ENCODE measurements at places on chromosomes 7 and 10.

DNA sequence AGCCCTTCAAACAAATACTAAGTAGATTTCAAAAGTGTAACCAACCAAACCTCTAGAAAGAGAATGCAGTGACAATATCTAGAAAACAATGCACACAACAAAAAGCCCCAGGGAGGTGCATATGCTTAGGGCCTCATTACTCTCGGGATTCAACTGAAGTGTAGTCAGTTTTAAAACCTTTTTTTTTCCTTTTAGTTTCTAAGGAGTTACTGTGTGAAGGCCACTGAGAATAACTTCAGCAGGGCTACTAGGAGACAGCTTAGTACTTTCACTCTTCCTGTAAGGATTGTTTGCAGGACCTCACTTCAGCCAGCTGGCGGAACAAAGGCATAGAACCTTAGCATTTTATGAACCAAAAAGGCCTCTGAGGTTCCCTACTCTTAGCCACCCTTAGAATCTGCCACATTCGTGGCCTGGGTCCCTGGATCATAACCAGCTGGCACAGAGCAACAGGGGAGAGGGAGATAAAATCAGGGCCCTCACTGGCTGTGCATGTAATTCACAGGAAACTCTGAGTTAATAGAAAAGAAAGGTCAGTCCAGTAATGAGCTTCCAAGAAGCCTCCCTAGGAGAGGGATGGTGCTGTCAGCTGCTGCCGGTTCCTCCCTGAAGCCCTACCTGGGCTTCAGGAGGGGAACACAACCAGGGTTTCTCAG lies 3.6 kb downstream of the VOPP1 start:
- H3K4me1 ChIP-seq, result peaks cover 78% of the 10 kb centered on the region
- H3K27me3 ChIP-seq, result no peaks in the 10 kb centered on the region
- peak overlapping the region; percentile 89 for H3K4me3 ChIP-seq
- peaks cover 16% of the 10 kb centered on the region for H3K36me3 ChIP-seq
- no peak for DNase-seq
- peak overlapping the region; percentile 93 for H3K27ac ChIP-seq

DNA sequence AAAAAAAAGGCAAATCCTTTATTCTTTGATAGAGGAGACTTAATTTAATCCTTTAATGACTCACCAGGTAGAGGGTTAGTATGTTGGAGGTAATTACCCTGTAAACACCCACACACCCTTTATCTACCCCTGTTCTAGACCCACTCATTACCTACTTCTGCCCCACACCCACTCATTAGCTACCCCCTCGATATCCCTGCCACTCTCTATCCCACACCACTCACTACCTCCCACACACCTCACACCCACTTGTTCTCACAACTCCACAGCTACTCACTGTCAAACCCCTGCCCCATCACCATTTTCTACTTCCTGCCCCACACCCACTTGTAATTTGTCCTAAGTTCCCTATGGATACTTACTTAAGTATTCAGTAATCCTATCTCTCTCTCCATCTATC lies 49.7 kb downstream of the SEC61G start:
- H3K36me3 ChIP-seq, result peaks cover 2% of the 10 kb centered on the region
- no peak overlapping the region for H3K4me3 ChIP-seq
- H3K4me1 ChIP-seq, result no peaks in the 10 kb centered on the region
- no peak for DNase-seq

DNA sequence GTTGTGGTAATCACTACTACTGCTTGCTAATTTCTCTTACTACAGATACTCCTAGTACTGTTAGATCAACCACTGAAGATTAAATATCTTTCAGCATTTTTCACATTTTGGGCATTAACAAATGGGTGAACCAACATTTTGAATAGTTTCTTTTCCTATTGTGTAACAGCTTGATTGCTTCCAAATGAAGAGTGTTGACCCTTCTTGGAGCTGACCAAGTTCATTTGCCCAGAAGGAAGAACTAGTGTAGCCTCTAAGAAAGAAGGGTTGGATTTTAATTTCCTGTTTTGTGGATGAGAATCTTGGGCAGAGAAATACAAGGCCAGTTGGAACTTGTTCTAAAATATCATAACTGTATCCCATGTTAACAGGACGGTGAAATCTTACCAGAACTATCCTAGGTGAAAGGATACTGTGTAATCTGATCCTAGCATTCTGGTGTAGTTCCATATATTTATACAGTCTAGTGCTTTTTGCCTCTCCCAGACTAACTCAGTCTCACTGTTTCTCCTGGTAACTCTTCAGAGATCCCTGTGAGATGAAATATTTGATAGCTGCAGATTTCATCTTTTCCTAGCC lies 37.3 kb downstream of the SND1 start:
- H3K4me1 ChIP-seq, result peaks cover 20% of the 10 kb centered on the region
- H3K27me3 ChIP-seq, result no peaks in the 10 kb centered on the region
- H3K27ac ChIP-seq, result no peak overlapping the region
- no peak for DNase-seq

DNA sequence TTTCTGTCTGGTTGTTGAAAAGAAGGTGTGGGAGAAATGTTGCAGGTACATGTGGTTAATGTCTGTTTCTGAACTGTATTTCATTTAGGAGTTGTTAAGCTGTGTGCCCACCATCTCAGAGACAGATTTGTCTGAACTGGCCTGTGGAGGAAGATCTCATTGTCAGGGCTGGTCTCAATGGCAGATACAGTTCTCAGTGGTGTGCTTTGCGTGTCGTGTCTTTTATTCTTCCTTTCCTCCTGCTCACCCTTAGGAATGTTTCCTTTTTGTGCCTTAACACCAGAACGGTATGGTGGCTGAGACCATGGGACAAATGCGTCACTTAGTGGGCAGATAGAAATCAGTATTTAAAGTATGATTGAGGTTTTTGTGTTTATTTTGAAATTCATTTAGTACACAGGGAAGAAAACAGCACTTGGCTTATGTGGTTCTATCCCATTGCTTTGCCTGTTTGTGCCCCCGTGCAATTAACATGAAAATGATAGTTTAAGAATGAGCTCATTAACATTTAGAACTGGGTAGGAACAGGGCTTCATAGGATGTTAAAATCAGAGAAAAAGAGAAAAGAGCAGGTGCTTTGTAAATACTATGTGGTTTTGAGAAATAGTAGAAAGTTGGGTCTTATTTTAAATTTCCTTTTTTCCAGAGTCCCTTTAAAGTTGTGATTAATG lies 112.6 kb downstream of the AUTS2 start:
- H3K27me3 ChIP-seq, result peaks cover 3% of the 10 kb centered on the region
- DNase-seq, result no peak
- no peaks in the 10 kb centered on the region for H3K36me3 ChIP-seq
- H3K27ac ChIP-seq, result no peak overlapping the region
- no peak overlapping the region for H3K4me3 ChIP-seq

DNA sequence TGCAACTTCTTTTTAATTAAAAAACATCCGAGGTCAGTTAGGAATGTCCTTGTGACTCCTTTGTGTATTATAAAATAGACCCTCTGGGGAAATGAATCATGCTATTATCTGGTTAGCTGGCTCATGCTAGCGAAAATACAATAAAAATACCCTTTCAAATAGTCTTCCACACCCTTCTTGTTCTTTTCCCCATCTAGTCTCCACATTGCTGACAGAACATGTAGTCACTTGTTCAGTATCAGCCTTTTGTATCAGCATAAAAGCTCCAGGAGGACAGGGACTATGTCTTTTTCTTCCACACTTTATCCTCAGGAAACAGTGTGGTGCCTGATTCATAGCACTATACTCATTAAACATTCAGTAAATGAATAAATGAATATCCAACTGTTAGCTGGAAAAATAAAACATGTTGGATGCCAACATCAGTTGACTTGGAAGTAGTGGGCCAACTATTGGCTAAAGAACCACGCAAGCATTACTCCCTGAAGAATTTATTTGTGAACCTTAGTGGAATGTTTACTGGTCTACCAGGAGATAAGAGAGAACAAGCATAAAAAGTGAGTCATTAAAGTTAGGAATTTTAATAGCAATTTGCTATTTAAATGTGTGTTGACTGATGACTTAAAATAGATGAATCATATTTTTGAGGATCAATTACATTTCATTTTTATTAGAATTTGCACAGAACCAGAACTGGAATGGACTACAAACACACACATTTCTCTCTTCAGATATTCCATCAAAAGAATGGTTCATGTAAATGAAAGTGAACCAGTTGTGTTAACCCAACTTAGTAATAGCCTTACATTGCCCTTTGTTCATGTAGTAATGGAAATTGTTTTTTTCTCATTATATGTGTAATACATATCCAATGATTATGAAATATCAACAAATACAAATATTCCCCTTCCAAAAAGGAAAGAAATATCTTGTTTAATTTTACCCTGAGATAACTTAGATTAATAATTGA lies 129.6 kb downstream of the DKK1 start:
- H3K27ac ChIP-seq, result no peak overlapping the region
- no peaks in the 10 kb centered on the region for H3K4me1 ChIP-seq
- no peaks in the 10 kb centered on the region for H3K27me3 ChIP-seq
- DNase-seq, result no peak
- H3K36me3 ChIP-seq, result no peaks in the 10 kb centered on the region
- H3K4me3 ChIP-seq, result no peak overlapping the region

DNA sequence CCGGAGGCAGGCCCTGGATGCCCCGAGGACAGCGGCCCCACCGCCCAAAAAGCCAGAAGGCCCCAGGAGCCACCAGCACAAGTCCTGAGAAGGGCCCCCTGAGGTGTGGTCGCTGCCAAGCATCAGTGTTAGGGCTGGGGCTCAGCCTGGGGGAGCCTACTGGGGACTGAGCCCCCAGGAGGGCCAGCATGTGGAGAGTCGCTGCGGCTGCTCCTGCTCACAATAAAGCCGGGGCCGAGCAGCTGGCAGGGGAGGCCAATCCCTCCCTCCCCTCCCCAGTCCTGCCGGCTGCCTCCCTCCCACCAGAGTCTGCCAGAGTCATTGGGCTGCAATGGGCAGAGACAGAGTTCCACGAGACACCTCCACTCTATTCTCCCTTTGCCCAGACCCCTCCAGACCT lies 3.1 kb upstream of the ASIC3 start:
- no peaks in the 10 kb centered on the region for H3K27me3 ChIP-seq
- H3K27ac ChIP-seq, result no peak overlapping the region
- no peaks in the 10 kb centered on the region for H3K4me1 ChIP-seq
- DNase-seq, result no peak

GRCh38 chr10:35896001-35896400 lies 253.9 kb upstream of the FZD8 start:
- no peaks in the 10 kb centered on the region for H3K36me3 ChIP-seq
- no peaks in the 10 kb centered on the region for H3K4me1 ChIP-seq
- no peak overlapping the region for H3K27ac ChIP-seq
- DNase-seq, result no peak
- H3K4me3 ChIP-seq, result no peak overlapping the region

- H3K36me3 ChIP-seq, result no peaks in the 10 kb centered on the region
- H3K27ac ChIP-seq, result no peak overlapping the region
- H3K27me3 ChIP-seq, result no peaks in the 10 kb centered on the region
- DNase-seq, result no peak
Observed at GRCh38 chr7:15057272-15057671, 154.7 kb upstream of the DGKB start.

GRCh38 chr7:105215821-105216220 lies 172.9 kb downstream of the SRPK2 start:
- peaks cover 3% of the 10 kb centered on the region for H3K36me3 ChIP-seq
- H3K4me3 ChIP-seq, result no peak overlapping the region
- H3K27me3 ChIP-seq, result no peaks in the 10 kb centered on the region
- H3K27ac ChIP-seq, result no peak overlapping the region
- H3K4me1 ChIP-seq, result peaks cover 45% of the 10 kb centered on the region

GRCh38 chr10:102151774-102152544 lies at the start of gene NOLC1:
NOLC1 (plus strand) TSS chr10:102152389; CDS start chr10:102152411, 22 bp downstream.
- peaks cover 53% of the 10 kb centered on the region for H3K4me1 ChIP-seq
- peak; percentile 100 for DNase-seq
- peak within 1 kb of the TSS; percentile 98 for H3K27ac ChIP-seq
- H3K27me3 ChIP-seq, result no peaks in the 10 kb centered on the region

GRCh38 chr7:48637382-48637781 lies 287.0 kb upstream of the CDC14C start:
- no peaks in the 10 kb centered on the region for H3K4me1 ChIP-seq
- H3K4me3 ChIP-seq, result no peak overlapping the region
- no peak for DNase-seq
- no peaks in the 10 kb centered on the region for H3K36me3 ChIP-seq

GRCh38 chr7:16300361-16300895 lies 120.9 kb downstream of the CRPPA start:
- no peak overlapping the region for H3K4me3 ChIP-seq
- H3K27ac ChIP-seq, result no peak overlapping the region
- DNase-seq, result no peak
- no peaks in the 10 kb centered on the region for H3K27me3 ChIP-seq
- H3K4me1 ChIP-seq, result no peaks in the 10 kb centered on the region
- no peaks in the 10 kb centered on the region for H3K36me3 ChIP-seq
